ENCODE measurements at places on chromosomes 2 and 18. TPM values are rescaled to one million over a fixed set of nuclear protein-coding genes. Genes with fewer than 3 reads are reported as not detected.
A peak's percentile ranks its signal among the peaks of the same experiment; 100 is the strongest.

The TMEM17 gene
- total RNA-seq = 2.4 TPM

The KLF11 gene
- total RNA-seq = 9.6 TPM

The GALNT14 gene
- total RNA-seq = 6.0 TPM

The MARS2 gene
- total RNA-seq = 5.7 TPM

The ALK gene
- not detected for total RNA-seq

The STEAP3 gene
- 1.2 TPM for total RNA-seq

GRCh38 chr2:116716444-116716843, 1098.0 kb upstream of the DDX18 start:
- DNase-seq = no peak

- no peak for DNase-seq
Measured at GRCh38 chr18:29512203-29512602, 1335.3 kb upstream of the CDH2 start.

- DNase-seq = no peak
Measured at GRCh38 chr2:39492095-39492590, 55.1 kb upstream of the MAP4K3 start.

DNA sequence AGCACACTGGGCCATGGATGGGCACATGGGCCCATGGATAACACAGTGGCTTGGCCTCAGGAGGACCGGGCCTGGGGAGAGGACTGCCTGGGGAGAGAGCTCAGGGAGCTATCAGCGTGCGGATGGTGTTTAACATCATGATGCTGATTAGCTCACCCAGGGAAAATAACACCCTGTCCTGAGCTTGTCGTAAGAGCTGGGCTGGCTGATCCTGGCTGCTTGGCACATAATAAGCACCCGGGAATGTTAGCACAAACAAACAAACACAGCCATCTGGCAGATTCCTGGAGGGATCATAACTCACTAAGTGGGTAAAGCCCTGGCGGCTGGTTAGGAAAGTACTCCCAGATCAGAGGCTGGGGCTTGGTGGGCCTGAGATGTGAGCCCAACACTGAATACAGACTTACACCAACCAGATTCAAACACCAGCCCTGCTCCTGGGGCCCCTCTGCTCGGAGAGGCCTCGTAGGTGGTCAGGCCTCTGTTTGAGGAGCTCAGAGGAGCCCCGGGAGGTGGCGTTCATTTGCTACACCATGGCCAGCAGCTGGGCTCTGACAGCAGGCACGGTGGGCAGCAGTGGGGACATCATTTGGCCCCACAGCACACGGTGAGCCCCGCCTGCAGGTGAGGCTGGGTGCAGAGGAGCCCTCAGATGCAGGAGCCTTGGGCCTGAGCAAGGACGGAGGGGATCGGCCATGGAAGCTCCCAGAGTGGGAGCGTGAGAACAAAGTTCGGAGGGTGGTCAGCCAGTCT, 193.4 kb upstream of the HDAC4 start:
- DNase-seq = no peak

GRCh38 chr2:28101123-28101522, 210.6 kb downstream of the BABAM2 start:
- DNase-seq = no peak

- DNase-seq = no peak
Measured at GRCh38 chr2:202609381-202610145, 25.2 kb upstream of the FAM117B start.

GRCh38 chr2:16281451-16282335, 341.3 kb downstream of the MYCN start:
- peak; percentile 71 for DNase-seq
